AG10803 (cell line): ENCODE measurements at places on chromosomes 1 and 21.

- peak; percentile 33 for DNase-seq
Observed at GRCh38 chr1:220786337-220787068, at the start of gene MTARC1. TSS of gene MTARC1 (plus strand) at chr1:220786913. CDS start at chr1:220786945, 32 bp downstream.

GRCh38 chr1:27418326-27419185 is 26.1 kb downstream of the GPR3 start:
- DNase-seq, result peak; percentile 93

GRCh38 chr1:84268346-84268745 is 33.2 kb upstream of the SAMD13 start:
- no peak for DNase-seq

- no peak for DNase-seq
Observed at GRCh38 chr1:166036092-166036491, 130.7 kb downstream of the FAM78B start.

DNA sequence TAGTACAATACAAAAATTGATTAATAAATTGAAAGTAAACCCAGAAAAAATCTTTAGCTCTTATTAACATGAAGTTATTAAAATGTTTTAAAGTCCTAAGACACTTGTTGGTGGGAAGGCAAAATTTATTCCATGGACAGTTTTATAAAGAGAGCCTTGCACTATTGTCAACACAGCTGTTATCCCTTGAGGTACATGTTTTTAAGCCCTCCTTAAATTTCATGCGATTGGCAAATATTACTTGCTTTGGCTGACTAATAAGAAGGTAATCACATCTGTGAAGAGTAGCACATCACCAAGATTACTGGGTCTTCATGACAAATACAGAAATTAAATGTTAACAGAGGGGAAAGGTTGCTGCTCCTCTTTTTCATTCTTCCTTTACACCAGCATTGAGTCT is 611.1 kb downstream of the BRINP3 start:
- no peak for DNase-seq

DNA sequence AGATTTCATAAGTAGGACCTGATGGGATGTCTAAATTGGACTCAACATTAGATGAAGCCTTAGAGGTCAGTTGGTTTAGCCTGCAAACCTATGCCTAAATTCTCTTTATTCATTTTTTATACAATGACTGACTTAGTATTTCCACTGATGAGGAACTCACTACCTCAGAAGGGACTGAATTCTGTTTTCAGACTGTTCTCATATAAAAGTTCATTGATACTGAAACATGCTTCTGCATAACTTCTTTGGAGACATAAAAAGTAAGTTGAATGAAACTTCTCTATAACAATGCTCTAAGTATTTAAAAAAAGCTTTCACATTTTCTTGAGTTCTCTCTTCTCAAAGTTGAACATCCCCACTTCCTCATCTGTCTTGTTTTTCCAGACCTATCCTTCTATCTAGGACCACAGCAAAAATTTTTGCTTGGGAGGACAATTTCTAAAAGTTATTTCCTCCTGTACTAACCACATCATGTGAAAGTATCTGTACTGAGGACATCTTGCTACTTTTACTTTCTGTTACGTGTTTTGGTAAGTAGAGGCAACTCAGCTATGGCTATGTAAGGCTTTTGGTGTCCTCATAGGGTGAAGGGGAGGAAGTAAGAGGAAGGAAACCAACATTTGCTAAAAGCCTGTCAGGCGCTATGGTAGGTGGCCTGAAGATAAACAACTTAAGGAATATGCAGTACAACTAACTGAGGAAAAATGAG is 64.1 kb downstream of the USP24 start:
- DNase-seq, result no peak

GRCh38 chr1:107413546-107413945 is 272.7 kb downstream of the NTNG1 start:
- no peak for DNase-seq

- DNase-seq, result no peak
Observed at GRCh38 chr1:113018911-113019310, 54.1 kb upstream of the LRIG2 start.
